AML-193 (cell line): ENCODE measurements at places on chromosomes 5 and 9.

- DNase-seq: no peak
Measured at GRCh38 chr9:83047839-83048775, 14.8 kb downstream of the RASEF start.

GRCh38 chr5:36397901-36398536 lies 96.3 kb upstream of the RANBP3L start:
- DNase-seq: peak; percentile 44

GRCh38 chr5:151737431-151737830 lies 21.0 kb downstream of the ATOX1 start:
- no peak for DNase-seq

DNA sequence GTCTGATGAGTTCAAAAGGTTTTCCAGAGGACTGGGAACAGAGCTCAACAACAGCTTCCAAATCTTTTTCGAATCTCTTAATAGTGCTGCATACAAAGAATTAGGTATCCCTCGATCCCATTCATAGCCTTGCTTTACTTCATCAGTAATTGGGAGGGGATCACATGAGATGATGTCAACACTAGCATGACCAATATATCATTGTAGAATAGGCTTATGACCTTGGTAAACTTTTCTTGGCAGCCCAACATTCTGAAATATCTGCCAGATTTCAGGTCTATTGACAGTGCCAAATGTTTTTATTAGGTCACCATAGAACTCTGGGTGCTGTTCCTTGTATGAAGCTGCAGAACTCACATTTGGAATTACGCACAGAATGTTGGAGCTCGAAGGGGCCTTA lies 228.9 kb downstream of the FGF10 start:
- no peak for DNase-seq

DNA sequence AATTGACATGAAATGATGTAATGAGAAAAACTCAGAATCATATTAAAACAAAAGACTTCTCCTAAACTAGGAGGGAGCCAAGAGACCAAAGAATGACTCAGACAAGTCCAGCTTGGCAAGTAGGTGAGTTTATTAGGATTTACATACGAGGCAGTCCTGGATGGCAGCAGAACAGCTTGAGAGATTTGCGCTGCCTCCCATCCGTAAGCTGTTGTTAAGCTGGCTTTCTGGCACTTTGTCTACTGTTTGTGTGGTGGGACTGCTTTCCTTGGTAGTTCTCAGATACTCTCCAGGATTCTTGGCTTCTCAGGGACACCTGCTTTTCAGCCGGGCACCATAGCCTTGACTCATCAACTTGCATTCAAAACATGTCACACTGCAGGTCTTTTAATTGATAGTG lies 57.6 kb downstream of the COX7C start:
- DNase-seq: no peak

GRCh38 chr5:167694325-167695147 lies 596.9 kb upstream of the WWC1 start:
- DNase-seq: no peak

DNA sequence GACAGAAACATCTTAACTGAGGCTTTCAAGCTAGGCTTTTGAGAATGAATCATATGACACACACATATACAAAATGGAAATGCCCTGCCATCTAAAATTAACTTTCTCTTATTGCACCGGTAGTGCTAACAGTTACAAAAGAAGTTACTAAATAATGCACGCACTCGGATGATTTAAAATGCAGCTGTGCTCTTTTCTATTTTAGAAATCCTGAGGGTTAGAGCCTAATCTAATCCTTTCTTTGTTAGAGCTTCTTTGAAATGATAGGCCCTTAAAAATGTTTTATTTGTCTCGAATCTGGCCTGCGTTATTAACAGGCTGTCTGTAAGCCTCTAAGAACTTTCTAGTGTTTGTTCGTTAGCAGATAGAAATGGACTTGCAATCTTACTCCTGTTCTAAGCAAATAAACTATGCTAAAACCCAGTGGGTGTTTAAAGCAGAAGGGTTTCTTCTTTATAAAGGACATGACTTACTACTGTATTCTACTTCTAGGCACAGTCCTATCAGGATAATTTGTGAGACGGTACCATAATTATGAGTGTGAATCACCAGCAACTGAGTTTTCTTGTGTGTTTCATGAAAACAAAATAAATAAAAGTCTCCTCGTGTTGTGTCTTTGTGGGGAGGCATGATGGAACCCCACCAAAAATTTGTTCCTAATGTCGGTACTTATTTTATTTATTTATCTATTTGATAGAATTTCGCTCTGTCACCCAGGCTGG lies 69.2 kb upstream of the MYO10 start:
- no peak for DNase-seq

- no peak for DNase-seq
Measured at GRCh38 chr9:87696641-87697040, 29.3 kb upstream of the CTSL start.

DNA sequence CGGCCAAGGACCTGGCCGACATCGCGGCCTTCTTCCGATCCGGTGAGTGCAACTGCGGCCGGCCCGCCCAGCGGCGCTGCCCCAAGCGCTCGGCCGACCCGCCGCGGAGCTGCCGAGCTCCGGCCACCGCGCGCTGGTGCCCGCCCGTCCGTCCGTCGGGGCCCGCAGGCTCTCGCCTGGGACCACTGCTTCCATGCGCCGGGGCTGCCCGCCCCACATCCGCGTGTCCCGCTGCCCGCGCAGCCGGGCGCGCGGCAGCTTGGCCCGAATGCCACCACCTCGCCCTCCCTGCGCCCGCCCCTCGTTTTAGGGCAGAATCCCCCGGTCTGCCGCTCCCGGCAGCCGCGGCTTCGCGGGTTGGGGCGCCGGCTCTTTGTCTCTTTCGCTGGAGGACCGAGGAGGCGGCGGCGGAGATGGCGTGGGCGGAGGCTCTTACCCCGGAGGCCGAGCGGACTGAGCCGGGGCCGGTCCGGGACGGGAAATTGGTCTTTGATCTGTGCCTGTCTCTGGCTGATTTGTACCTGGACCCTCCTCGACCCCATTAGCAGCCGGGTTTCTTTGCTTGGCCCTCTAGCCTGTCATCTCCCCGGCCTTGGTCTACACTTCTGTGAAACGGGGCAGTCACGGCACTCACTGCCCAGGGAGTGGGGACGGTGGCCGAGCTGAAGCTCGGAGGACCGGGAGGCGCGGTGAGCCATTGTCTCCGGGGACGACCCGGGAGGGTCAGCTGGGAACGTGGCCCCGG lies 871 bp downstream of the TRIO start:
- DNase-seq: no peak

DNA sequence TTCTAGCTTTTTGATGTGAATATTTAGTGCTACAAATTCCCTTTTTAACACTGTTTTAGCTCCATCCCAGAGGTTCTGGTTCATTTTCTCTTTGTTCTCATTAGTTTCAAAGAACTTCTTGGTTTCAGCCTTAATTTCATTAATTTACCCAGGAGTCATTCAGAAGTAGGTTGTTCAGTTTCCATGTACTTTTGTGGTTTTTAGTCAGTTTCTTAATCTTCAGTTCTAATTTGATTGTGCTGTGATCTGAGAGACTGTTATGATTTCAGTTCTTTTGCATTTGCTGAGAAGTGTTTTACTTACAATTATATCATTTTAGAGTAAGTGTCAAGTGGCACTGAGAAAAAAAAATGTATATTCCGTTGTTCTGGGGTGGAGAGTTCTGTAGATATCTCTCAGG lies 240.1 kb upstream of the RASA1 start:
- no peak for DNase-seq
